ENCODE measurements at places on chromosomes 11 and 22.
A peak's percentile ranks its signal among the peaks of the same experiment; 100 is the strongest.

DNA sequence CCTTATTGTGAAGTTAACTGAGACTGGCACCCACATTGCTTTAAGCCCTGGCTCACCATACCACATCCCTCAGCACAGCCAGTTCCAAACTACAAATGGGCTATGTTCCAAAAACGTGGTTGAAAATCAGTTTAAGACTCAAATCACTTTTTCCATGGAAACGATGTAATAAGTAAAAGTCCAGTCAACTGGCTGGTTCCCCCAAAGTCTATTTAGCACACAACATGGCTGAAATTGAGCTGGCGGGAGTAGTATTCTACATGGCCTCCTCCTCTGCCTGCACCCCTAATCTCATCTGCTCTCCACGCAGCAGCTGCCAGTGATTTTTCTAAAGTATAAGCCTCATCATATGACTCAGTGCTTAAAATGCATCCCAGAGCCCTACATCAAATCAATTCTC lies 40.9 kb upstream of the BIRC3 start:
- DNase-seq: peak; percentile 59

- DNase-seq: peak; percentile 87
Measured at GRCh38 chr22:23539135-23539838, 40.8 kb downstream of the IGLL1 start.

DNA sequence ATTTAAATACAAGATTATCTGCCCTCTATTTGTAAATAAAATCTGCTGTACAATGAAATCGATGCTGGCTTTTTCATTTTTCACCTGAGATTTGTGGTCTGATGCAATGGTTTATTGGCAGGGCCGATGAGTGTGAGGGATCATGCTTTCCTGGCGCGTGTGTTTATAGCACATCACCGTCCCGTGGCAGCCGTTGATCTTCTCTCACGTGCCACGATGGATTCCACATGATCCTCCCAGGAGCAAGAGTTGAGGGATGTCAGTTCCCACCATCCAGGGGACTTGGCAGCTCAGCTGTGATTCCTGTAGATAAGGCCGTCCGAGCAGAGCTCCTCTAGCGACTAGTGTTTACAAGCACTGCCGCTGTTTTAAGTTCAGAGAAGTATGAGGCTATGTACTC lies 213.7 kb downstream of the TBC1D22A start:
- no peak for DNase-seq

- no peak for DNase-seq
Measured at GRCh38 chr11:100972046-100972445, 157.6 kb downstream of the PGR start.

DNA sequence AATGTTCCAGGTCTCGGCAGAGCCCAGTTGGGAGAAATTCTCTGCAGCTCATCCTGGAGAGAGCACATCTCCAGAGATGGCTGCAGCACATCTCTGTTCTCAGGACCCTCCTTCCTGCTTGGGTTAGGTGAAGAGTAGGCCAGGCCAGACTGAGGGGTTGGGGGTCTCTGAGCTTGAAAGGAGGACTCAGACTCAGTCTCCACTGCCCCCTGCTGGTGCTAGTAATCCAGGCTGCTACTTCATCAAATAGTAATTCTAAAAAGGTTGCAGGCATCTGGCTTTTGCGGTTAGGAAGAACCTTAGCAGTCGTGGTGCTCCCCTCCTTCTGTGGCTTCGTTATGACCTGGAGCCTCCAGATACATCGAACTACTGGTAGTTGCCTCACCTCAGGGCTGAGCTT lies 9.7 kb downstream of the TUB start:
- peak; percentile 40 for DNase-seq

DNA sequence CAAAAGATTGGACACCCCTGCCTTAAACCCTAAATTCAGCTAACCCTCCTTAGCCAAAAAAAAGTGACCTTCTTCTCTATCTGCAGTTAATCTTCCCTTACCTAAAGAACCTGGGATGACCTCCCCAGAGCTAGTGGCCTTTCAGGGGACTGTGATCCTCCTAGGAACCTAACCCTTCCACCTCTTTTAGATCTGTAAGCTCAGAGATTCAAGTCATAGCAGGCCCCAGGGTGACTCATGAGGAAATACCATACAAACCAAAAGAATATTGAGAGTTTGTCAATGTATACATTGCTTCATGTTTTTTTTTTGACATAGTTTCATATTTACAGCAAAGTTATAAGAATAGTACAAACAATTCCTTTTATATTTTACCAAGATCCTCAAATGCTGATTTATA lies 38.3 kb upstream of the CXCR5 start:
- peak; percentile 68 for DNase-seq

DNA sequence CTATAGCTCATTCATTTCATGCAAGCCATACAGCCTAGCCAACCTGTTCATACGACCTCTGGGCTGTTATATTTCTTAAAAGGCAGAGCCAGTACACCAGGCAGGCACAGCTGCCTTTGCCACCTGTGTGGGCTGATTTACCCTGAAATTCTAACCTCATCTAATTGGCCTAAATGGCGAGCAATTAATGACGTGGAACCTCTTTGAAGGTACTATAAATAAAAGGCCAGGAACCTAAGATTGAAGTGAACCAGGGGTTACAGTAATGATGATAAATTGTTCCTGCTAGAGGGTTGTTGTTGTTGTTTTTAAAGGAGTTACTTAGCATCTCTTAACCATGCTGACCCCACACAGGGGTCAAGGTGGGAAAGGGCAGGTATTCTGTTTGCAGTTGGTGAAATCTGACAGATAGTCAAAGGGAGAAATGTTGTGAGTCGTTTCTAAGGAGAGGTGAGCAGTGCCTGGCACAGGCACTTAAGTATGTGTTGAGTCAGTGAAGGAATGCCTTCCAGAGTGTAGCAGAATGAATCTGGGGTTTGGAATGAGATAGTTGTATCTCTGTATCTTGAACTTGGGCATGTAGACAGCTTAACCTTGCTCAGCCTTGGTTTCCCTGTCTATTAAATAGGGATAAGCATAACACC lies 213.5 kb upstream of the NAV2 start:
- peak; percentile 74 for DNase-seq
